ENCODE measurements at places on chromosomes 11 and 22.

DNA sequence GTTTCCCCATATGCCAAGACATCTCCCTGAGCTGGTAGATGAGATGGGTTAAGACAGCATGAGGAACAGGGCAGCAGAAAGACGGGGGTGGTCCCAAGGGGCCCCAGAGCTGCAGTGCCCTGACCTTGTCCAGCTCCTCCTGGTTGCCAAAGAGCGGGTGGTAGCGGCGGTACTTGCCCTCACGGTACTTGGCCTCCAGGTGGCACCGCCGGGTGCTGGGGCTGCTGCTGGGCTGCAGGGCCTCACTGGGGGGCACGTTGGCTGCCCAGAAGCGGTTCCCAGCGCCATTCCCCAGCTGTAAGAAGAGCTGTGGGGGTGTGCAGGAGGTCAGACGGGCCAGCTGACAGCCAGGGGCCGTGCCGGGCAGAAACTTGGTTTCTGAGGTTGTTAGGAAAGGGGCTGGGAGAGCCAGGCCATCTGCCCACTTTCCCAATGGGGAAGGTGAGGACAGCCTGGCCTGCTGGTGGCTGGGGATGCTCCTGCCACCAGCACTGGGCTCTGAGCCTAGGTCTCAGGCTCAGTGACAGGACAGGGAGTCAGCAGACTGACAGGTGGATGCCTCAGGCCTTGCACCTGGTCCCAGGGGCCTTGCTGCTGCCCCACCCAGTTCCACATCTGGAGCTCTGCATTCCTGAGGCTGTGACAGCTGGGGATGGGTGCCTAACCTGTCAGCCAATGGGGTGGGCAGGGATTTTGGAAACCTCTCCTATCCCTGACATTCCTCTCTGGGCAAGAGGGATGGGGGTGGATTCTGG lies 30.0 kb upstream of the PDE2A start:
- DNase-seq, result no peak

- no peak for DNase-seq
These were observed 320.5 kb downstream of the AASDHPPT start for GRCh38 chr11:106397787-106398501.

GRCh38 chr11:114612686-114613085 lies 17.1 kb upstream of the NXPE4 start:
- DNase-seq, result no peak

GRCh38 chr11:33553486-33553885 lies 147.1 kb downstream of the C11orf91 start:
- no peak for DNase-seq

GRCh38 chr11:720642-721246 lies 14.7 kb downstream of the EPS8L2 start:
- no peak for DNase-seq

DNA sequence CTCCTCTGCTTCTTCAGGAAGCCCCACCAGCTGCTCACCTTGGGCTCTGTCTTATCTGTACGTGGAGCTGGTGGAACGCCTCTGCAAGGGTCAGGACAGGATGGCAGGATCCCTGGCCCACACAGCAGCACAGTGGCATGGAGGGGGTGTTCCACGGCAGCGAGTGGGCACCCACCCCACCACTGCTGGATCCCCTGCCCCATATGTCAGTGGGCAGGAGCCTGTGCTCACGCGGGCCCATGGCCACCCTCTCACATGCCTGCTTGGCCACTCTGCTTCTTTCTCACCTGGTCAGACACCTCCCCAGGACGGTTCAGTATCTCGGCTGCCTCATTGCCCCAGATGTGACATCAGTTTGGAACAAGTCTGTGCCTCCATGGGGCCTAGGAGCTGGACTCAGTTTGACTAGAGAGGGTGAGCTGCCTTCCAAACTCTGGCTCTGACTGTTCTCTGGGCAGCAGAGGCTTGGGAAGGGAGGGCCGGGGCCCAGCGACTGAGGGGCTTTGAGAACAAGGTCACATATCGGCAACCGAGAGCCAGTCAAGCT lies 98.1 kb upstream of the LMO1 start:
- DNase-seq, result no peak

GRCh38 chr11:110759972-110760381 lies 47.7 kb upstream of the ARHGAP20 start:
- peak; percentile 26 for DNase-seq

DNA sequence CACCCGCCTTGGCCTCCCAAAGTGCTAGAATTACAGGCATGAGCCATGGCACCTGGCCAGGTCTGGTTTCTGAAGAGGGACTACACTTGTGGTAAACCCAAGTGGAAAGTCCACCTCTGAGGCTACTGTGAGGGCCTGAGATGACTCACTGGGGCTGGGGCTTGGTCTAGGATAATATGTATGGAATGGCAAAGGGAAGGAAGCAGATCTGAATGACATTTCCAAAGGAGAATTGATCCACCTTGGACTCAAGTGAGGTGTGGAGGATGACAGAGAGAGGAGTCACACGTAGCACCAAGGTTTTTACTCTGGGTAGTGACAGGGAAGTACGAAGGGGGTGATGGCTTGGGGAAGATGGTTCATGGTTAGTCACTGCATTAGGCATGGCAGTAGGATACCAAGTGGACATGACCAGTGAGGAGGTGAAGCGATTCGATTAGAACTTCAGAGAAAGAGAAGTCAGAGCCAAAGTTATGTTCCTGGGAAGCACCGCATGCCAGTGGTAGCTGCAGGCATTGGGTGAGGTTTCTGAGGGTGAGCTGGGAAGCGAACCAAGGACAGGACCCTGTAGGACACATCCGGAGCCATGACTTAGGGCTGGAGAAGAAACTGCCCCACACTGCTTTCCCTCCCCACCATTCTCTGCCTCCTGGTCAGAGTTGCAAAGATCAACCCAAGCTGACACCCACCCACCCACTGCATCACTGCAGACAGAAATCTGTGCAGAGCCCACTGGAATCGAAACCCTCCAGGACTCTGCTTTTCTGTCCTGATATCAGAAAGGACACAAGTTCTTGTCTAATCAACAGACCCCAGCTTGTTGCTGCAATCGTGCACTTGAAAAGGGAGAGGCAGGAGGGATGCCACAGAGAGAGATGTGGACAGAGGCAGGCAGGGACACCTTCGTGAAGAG lies 13.0 kb upstream of the BCL9L start:
- DNase-seq, result no peak

GRCh38 chr11:61695917-61696316 lies 15.7 kb downstream of the DAGLA start:
- no peak for DNase-seq

DNA sequence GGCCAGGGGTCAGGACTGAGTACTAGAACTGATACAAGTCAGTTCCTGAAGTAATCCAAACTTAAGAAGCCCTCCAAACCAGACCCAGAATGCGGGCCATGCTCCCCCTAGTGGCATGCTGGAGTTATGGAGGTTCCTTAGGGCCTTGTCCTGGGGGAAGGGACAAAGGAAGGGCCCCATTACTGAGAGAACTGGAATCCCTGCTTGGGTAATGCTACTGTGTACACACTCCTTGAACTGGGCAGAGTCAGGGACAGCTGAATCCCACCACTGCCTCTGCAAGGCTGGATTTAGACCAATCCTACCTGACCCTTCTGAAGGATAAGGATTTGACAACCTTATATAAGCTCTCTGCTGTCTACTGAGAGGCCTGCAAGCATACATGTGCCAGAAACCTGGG lies 97.3 kb upstream of the AKIP1 start:
- DNase-seq, result peak; percentile 20

DNA sequence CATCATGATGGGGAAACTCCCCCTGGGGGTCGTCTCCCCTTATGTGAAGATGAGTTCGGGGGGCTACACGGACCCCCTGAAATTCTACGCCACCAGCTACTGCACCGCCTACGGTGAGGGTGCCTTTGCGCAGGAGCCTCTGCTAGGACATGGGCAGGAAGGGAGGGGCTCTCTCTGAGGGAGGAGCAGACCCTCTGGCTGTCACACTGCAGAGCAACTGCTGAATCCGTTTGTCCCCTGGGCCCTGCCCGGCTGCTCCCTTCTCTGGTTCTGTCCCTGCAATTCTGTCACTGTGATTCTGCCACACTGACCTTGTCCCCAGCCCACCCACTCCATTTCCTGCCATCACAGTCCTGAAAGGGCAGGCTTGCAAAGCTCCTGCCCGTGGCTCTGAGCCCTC lies 26.7 kb upstream of the LRRC10B start:
- no peak for DNase-seq

GRCh38 chr11:32478277-32478731 lies 43.0 kb upstream of the WT1 start:
- no peak for DNase-seq

DNA sequence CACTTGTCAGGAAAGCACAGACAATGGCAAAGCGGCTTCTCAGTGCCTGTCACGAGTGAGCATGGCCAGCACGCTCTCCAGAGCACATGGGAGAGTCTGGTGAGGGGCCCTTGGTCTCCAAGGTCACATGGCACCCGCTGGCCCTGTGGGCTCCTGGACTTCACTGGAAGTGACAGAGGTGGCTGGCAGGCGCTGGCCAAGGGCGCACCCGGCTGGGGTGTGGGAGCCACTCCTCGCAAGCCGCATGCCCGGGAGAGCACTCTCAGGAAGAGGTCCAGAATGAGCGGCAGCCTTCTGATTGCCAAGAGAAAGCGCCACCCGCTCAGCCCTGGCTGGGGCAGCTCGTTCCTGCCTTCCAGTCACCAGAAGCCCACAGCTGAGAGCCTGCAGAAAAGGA lies 17.1 kb upstream of the MOB2 start:
- DNase-seq, result no peak

DNA sequence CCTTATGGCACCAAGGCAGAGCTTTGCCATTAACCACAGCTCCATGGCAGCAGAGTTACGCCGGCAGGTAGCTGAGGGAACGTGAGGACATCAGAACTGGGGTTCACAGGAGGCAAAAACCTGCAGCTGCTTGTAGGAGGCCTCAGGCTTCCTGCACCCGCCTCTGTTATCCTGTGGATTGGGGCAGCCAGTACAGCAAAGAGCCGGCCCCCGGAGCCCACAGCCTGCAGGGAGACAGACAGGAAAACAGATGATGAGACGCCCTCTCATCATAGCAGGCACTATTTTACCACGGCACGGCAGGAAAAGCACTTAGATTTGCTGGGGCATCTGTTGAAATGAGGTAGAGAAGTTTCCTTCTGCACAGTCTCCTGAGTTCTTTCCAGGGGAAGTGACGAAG lies 870.3 kb downstream of the TBC1D22A start:
- DNase-seq, result no peak

DNA sequence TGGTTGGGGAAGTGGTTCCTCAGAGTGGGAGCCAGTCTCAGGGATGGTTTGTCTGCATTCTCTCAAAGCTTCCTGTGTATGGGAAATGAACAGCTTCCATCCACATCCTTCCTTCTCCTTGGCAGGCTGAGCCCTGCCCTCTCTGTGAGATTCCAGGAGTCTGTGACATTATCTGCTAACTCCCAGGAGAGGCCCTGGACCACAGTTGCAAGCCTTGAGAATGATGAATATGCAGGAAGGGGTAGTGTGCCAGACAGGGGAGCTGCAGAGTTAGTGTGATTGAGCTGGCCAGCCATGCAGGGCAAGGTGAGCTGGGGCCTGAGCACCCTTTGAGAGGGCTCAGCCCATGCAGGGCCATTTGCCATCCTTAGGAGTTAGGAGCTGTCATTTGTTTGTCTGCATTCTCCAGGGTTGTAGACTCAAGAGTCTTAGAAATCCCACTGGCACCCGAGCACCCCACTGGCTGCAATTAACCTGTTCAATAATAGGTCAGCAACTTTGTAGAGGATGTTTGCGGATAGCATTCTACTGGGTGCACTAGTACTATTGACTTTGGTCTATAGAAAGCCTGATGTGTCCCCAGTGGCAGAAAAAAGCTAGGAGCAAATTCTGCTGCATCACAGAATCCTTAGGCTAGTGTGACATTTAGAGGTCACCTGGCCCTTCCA lies 299.0 kb upstream of the CADM1 start:
- DNase-seq, result no peak

DNA sequence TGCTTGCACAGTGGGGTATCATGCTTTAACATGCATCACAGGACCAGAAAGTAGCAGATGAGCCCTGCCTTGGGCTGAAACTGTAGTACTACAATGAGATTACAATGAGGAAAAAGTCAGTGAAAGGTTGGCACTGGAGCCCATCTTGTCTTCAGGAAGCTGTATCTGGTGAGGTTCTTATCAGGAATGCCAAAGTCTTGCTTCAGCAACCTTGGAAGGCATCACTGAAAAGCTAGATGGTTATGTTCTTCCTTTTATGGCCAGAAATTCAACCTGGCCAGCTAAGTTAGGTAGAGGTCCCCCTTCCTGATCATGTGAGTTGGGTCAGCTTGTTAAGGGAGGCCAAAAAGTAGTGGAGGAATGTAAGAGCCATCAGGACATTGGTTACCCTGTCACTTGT lies 254.0 kb upstream of the FAT3 start:
- DNase-seq, result no peak

- DNase-seq, result no peak
These were observed 99.2 kb downstream of the C11orf65 start for GRCh38 chr11:108368134-108368533.

- DNase-seq, result no peak
These were observed 110.6 kb downstream of the KIF18A start for GRCh38 chr11:27997344-27997743.

DNA sequence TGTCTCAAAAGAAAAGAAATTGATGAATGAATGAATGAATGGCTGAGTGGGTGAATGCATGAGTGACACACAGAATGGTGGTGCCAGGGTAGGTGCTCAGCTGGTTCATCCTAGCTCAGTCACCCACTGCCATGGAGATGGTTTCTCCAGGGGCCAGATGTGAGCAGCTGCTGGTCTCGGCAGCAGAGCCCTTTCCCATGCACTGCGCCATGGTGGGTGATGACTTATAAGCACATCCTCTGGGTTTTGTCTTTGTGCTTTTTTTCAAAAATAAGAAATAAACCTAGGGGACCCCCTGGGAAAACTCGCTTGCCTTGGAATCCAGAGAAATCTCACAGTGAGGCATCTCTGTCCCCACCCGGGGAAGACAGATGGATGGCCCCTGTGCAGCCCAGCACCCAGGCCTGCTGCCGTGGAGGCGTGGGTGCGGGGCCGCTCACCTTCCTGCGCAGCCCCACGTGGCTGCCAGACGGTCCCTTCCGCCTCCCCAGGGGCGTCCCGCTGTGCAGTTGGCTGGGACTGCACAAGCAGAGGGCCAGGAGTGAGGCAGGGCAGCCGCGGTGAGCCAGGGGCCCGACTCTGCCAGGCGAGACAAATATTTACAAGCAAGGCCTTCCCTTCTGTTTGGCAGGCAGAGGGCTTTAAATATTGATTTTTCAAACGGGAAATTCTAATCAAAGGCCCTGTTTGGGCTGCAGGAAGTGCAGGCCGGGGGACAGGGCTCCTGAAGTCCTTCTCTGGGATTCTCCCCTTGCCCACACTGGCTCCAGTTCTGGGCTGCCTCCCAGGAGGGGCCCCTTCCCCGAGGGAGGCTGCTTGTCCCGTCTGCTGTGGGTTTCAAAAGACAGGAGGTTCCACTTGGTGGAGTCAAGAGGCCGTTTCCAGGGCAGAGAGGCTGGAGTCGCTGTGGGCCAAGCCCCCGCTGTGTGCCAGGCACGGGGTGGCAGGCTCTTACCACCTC lies 24.3 kb downstream of the MPPED1 start:
- DNase-seq, result no peak

- no peak for DNase-seq
These were observed 104.4 kb upstream of the PLET1 start for GRCh38 chr11:112364962-112365481.

Data from NCI-H187 (cell line).